ENCODE measurements at places on chromosomes 3 and 15. TPM values are rescaled to one million over a fixed set of nuclear protein-coding genes. Genes with fewer than 3 reads are reported as not detected.
A peak's percentile ranks its signal among the peaks of the same experiment; 100 is the strongest.

DNA sequence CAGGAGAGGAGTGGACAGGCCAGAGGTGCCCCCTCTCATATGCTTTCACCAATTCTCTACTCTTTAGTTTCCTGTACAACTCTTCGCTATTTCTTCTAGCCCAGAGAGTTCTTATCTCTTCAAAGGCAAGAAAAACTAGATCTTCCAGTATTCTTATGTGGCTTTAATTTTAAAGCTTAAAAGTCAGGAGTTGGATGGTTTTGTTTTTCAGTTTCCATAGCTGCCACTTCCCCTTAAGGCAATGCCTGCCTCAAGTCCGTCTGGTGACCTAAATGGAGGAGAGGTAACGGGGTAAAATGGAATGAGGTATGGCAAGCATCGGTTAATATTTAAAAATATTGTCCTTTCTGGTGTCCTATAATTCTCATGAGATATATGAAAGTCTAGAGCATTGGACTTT lies 11.4 kb upstream of the VGLL3 start:
- H3K27me3 ChIP-seq: no peaks in the 10 kb centered on the region
- no peak overlapping the region for H3K4me3 ChIP-seq
- H3K4me1 ChIP-seq: no peaks in the 10 kb centered on the region
- no peaks in the 10 kb centered on the region for H3K36me3 ChIP-seq
- no peak overlapping the region for H3K27ac ChIP-seq

DNA sequence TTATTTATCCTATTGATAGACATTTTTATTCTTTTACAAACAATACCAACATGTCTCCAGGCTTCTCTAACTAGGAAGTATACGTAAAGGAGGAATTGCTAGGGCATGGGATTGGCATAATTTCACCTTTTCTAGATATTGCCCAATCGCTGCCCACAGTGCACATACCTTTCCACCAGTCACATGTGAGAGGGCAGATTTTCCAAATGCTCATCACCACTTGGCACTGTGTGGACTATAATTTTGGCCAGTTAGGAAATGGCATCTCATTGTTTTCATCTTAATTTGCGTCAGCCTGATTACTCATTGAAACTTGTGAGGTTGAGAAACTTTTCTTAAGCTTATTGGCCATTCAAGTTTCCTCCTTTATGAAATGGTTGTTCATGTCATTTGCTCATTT lies 57.4 kb upstream of the POLR2M start:
- no peak overlapping the region for H3K4me3 ChIP-seq
- H3K4me1 ChIP-seq: peaks cover 22% of the 10 kb centered on the region
- no peak overlapping the region for H3K27ac ChIP-seq
- H3K27me3 ChIP-seq: no peaks in the 10 kb centered on the region

- no peak for DNase-seq
- no peak overlapping the region for H3K4me3 ChIP-seq
- no peak overlapping the region for H3K27ac ChIP-seq
- H3K36me3 ChIP-seq: no peaks in the 10 kb centered on the region
These were observed 4.3 kb downstream of the SLCO3A1 start for GRCh38 chr15:91857772-91858171.

- H3K36me3 ChIP-seq: no peaks in the 10 kb centered on the region
- H3K27me3 ChIP-seq: no peaks in the 10 kb centered on the region
- H3K4me1 ChIP-seq: no peaks in the 10 kb centered on the region
- DNase-seq: no peak
- no peak overlapping the region for H3K4me3 ChIP-seq
- no peak overlapping the region for H3K27ac ChIP-seq
These were observed 251.5 kb downstream of the NSUN3 start for GRCh38 chr3:94314218-94314883.

DNA sequence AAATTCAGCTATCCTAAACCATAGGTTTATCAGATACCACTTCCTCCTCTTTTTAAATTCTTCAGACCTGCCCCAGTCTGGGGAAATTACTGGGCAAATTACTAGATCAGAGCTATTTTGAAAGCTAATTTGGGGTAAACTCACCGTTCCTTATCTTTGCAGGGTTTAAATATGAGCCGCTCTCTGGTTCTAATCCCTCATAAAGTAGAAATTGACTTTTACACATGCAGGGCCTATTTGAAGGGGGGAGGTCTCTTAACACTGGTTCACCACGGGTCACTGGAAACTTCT lies 11.0 kb upstream of the MEIS2 start:
- no peaks in the 10 kb centered on the region for H3K36me3 ChIP-seq
- no peak overlapping the region for H3K27ac ChIP-seq
- H3K4me1 ChIP-seq: peaks cover 12% of the 10 kb centered on the region
- H3K27me3 ChIP-seq: no peaks in the 10 kb centered on the region

DNA sequence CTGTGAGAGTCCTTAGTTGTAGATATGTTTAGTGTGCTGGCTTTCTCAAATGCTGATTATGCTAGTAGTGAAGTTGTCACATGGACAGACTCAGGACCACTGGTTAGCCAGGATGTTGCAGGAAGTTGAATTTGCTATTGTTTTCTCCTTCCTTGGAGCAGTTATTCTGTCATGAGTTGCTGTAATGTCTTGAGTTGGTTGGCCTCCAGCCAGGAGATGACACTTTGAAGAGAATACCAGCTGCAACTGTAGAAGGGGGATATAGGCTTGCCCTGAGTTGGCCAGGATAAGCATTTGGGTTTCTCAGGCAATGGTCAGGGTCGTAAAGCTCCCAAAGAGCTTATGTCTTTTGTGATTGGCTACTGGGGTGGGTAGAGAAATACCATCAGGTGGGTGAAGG lies 206.7 kb downstream of the ZNF621 start:
- no peaks in the 10 kb centered on the region for H3K27me3 ChIP-seq
- no peak overlapping the region for H3K4me3 ChIP-seq
- H3K27ac ChIP-seq: no peak overlapping the region

DNA sequence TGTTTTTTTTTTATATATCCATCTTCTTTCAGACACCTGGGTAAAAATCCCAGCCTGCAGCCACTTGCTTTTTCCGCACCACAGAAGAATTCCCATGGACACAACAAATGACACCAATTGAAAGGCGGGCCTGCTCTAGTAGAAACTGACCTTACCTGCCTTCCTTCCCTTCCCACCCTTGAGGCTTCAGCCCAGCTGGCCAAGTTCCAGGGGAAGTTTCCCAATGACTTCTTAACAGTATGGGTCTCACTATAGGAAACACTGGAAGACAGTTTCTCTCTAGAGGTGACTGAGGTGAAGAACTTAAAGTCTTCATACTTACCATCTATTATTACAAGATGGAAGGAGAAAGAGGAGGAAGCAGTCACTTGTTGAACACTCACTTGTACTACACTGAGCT lies 714.2 kb upstream of the NR2F2 start:
- DNase-seq: no peak
- no peaks in the 10 kb centered on the region for H3K36me3 ChIP-seq

DNA sequence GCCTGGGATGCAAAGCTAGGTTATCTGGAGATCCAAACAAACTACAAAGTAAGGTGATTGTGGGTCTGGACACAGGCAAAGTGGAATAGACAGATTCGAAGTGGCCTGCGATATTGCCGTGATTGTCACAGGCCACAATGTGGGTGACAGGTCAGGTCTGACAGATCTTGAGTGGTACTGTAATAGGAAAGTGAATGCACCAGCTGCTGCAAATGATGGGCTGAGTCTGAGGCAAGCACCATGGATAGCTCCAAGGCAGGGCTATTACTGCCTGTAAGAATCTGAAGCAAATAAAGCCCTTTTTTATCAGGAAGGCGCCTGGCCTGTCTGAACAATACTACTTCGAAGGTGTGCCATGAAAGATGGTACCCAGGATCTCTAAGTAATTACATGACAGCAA lies 10.0 kb downstream of the ARMC8 start:
- peak; percentile 17 for DNase-seq
- no peak overlapping the region for H3K27ac ChIP-seq
- H3K36me3 ChIP-seq: no peaks in the 10 kb centered on the region
- H3K27me3 ChIP-seq: no peaks in the 10 kb centered on the region

Gene MCTP2
- 31.6 TPM for total RNA-seq
